HTR-8/SVneo (cell line): ENCODE measurements at places on chromosomes 5 and 9.

DNA sequence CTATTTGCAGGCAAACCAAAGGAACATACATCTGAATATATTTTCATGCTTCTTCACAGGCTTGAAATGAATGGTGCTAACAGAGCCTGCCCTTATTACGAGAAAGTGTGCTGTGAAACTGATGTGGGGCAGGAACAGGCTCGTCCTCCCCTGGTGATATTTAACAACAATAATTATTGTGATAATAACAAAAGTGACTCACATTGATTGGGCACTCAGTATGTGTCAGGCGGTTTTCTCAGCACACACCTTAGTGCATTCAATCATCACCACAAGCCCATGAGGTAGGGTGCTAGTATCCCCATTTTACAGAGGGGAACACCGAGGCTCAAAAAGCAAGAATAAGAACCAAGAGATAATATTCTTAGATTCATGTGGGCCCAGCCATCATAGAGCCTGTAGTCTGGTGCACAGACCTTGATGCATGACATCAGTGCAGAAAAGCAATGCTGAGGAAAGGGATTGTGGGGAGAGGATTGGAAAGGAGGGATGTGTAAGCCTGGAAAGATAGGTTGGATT, 18.1 kb upstream of the BOD1 start:
- no peak for DNase-seq

GRCh38 chr5:88140396-88140855, 128.2 kb downstream of the TMEM161B start:
- no peak for DNase-seq

- no peak for DNase-seq
Observed at GRCh38 chr5:127922603-127923002, 161.0 kb upstream of the SLC12A2 start.

GRCh38 chr5:54638106-54638505, 120.5 kb downstream of the SNX18 start:
- DNase-seq: no peak

DNA sequence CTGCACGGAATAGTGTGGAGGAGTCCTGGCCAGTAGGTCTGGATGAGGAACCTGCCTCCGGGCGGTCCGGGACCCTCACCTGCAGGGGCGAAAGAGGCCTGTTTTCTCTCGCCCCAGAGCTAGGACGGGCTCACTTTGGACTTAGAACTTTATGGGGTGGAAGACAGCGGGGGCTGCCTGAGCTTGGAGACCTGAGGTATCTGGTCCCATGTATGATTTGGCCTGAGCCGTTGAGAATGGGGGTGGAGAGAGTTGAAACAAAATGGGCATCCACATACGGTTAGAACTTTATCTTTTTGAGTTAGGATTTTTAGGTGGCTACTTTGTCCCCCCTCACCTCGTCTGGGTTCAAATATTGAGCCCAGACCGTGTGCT, 681 bp upstream of the ETF1 start:
- DNase-seq: peak; percentile 62

DNA sequence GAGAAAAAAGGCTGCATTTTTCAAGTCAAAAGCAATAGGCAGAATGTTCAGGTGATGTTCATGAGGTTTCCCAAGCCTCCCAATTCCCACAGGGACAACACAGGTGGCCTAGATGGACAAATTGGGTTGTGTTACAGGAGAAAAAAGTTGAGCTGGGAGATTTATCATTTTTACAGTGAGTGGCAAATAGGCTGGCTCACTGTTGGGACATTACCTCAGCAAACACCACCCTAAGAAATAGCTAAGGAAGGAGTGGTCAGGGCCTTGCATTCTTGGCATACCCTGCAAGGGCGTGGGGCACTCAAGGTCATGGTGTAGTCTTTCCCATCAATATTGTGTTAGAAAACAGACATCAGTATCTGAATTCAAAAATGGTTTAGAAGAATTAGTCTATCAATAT, 23.3 kb upstream of the CPLANE1 start:
- DNase-seq: peak; percentile 92

- no peak for DNase-seq
Observed at GRCh38 chr5:68265347-68265746, 49.8 kb downstream of the PIK3R1 start.

DNA sequence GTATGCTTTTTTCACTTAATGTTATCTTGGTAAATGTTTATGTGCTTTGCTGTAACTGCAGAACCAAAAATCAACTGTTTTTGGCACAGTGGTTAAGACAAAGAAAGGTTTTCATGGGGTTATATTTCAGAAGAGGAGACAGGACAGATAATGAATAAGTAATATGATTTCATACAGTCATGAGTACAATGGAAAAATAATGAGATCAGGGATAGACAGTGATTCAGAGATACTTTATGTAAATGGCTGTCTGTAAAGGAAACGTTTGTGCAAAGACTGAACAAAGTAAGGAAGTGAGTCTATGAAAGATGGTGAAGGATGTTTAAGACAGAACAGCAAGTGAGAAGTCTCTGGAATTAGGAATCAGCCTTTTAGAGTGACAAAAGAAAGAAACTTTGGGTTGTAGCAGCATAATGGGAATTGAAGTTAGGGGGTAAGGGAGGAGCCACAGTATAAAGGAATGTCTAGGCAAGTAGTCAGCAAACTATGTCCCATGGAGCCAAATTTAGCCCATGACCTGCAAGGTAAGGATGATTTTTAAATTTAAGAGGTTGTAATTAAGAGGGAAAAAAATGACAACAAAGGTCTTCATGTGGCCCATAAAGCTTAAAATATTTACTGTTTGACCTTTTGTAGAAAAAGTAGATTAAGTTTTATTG, 55.0 kb downstream of the TNPO1 start:
- DNase-seq: no peak

DNA sequence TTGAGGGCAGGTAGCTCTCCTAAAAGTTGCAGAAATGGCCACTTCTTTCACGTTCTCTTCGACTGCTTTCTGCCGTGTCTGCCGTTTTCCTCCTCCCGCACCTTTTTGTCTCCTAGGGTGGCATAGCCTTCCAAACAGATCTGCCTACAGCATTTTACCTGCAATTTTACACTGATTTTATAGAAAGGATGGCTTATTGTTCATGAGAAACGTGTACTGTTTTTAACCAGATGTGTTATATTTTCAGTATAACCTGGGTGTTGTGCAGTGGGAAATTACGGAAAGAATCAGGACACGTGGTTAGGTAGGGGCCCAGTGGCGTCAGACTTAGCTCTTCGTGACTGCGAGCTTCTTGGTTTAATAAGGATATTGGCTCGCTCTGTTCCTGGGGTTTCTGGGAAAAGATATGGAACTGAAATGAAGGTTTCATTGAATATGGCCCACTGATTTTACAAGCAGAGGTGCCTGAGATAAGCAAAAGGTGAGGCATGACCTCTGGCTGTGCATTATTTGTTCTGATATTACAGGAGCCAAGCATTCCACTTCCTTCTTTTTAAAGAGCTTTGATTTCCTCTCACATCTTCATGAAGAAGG, 43.7 kb upstream of the PRSS3 start:
- no peak for DNase-seq

DNA sequence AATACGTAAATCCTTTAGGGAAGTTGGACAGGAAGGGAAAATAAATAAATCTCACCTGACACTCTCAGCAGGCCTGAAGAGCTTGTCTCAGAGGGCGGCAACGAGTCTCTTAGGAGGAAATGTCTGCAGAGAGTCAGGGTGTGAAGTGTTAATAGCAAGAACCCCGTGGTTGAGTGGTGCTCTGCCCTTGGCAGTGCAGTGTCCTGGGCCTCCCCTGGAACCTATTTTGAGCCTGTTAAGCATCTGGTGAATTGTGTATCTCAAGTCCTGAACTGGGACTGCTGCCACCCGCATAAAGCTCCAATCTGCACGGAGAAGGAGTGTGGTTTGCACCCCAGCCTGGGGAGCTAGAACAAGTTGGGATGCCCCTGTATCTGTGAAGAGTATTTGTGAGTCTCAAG, 211.8 kb downstream of the GOLPH3 start:
- DNase-seq: no peak

GRCh38 chr5:133890314-133890713, 78.1 kb downstream of the C5orf15 start:
- DNase-seq: no peak

DNA sequence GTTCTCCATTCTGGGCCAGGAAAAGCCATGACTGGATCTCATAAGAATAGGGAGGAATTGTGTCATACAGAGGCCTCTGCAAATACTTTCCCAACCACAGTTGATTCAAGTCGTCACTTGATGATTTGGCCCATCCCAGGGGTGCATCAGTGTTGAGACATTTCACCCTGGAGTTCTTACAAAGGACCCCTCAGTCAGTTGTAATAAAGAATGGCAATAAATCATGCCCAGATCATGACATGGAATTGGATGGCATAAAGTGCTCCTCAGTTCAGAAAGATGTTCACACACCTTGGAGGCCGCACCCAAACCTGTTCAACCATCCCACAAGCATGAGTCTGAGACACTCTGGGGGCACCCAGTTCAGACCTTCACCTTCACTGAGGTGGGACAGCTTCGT, 168.1 kb downstream of the NR3C1 start:
- DNase-seq: no peak

DNA sequence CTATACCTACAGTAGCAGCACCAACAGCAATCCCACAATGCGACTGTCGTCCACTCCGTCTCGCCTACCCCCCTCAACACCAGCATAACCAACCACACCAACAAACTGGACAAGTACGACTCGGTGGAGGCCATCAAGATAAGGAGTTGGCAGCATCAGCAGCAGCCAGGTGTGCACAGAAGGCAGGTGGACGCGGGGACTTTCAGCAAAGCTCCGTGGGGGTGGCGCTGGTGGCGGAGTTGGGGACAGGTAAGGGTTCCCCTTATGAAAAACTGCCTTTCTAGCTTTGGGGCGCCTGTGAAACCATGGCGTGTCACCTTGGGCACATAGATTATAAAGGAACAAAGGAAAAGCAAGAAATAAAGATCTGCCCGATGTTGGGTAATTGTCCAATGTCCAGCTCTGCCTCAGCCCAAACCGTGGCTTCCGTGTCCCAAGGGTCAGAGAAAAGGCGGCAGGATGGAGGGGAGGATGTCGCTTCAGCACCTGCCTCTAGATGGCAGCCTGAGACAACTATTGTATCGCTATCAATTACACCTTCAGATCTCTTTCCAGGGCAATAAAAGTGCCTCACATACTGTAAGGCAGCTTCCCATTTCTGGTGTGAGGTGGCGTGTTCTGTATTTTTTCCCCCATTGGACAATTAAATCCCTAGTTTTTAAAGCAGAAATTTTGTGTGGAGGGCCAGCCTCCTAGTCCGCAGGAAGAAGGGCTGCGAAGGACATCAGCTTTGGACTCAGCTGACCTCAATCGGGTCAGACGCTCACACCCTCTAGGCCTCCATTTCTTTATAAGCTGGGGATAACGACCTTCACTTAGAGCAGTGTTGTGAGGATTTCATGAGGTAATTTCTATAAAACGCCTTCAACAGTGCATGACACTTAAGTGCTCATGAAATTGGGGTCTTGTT, 58.8 kb downstream of the MTRR start:
- DNase-seq: peak; percentile 87

GRCh38 chr9:137579259-137579604, 507 bp upstream of the DPH7 start:
- DNase-seq: no peak

DNA sequence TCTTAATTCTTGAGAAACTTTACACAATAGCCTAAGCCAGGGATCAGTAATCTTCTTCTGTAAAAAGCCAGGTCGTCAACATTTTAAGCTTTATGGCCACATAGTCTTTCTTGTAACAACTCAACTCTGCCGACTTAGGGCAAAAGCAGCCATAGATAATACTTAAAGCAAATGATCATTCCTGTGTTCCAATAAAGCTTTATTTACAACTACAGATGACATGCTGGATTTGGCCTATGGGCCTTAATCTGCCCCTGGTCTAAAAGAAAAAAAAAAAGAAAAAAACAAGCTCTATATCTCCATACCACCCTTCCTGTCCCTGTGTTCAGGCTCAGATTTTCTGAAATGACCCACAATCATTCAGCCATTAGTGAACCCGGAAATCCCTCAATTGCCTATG, 220.3 kb downstream of the ENC1 start:
- DNase-seq: no peak

DNA sequence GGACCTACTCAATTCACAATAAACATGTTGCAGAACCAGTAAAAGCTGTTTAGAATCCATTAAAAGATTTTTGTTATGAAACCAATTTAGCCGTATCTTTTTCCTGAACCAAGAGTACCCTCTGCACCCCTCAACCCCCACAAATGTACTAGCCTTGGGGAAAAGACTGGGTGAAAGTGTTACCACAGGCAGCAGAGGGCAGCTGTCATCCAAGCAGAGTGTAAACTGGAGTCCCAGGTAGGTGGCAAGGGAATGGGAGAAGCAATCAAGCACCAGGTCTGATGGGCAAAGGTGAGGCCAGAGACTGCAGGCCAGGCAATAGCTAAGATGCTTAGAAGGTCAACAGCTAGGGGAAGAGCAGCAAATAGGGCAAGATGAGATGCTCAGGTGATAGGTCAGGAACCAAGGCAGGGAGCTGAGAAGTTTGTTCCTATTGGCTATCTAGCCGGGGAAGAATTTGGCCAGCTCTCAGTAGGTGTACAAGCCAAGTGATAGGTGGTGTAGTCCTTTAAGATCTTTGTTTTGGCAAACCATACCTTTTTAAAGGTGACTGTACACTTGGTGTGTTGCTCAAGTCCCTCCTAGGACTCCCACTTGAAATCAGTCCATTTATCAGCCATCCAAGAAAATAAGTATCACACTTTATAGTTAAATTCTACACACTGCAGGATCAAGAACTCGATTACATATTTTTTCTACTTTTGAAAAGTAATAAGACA, 77.8 kb upstream of the CCDC112 start:
- DNase-seq: no peak

- no peak for DNase-seq
Observed at GRCh38 chr5:167843881-167844572, 447.4 kb upstream of the WWC1 start.

DNA sequence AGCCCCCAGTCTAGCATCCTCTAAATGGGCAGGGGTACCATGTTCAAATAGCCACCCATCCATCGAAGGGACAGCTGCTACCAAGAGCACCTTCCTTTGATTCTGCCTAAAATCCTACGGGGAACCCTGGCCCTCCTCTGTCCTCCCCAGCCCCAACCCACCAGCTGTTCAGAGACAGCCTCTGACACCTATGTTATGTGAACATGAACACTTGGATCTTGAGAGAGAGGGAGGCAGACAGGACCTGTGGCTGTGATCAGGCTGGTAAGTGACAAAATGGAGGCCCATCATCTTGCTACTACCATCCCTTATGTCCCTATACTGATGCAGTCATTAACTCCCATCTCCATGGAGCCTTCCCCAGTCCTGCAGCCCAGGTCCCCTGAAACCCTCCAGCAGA, 8.2 kb downstream of the SLC23A1 start:
- no peak for DNase-seq

GRCh38 chr9:25129537-25129936, 548.7 kb downstream of the TUSC1 start:
- no peak for DNase-seq

DNA sequence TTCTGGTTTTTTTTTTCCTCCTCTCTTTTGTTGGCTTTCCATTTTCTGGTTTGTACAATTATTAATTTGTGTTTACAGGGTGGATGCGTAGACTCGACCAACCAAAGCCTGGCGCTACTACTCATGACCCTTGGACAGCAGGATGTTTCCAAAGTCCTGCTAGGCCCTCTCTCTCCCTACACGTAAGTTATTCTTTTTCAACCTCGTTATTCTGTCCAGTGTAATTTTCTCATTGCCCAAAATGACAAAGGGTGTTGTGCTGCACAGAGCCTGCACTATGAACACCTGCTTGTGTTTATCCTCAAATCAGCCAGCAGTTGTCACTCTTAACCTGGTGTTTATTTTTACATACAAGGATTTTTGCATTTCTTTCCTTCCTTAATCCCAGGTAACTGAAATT, 56.6 kb downstream of the RCL1 start:
- no peak for DNase-seq

- no peak for DNase-seq
Observed at GRCh38 chr5:109907731-109908130, 218.0 kb downstream of the MAN2A1 start.
